ENCODE measurements at places on chromosomes 4 and X.

DNA sequence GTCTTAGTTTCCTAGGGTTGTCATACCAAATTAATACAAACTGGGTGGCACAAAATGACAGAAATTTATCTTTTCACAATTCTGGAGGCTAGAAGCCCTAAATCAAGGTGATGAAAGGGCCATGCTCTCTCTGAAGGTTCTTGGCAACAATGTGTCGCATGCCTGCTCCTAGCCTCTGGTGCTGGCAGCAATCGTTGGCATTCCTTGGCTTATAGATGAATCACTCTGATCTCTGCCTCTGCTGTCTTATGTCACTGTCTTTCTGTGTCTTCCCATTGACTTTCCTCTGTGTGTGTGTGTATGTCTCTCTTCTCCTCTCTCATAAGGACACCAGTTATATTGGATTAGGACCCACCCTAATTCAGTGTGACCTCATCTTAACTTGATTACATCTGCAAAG is 15.9 kb upstream of the INTU start:
- no peak for DNase-seq

DNA sequence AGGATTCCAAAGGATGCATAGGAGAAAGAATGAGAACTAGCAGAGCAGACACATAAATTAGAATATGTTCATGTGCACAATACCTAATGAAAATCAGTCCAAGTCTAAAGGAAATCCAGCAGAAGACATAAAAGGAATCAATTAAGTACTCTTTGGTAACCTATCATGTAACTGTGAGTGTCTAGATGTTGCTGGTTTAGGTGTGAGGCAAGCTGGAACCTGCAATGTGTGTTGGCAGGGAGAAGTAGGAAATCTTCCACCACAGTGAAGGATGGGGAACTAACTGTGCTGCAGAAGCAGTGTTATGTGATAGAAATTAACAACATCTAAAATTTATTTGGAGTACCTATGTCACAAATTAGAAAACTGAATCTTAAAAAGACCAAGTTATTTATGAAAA is 330.8 kb upstream of the DKK2 start:
- no peak for DNase-seq

GRCh38 chr4:2763511-2763967 is 7.4 kb upstream of the TNIP2 start:
- no peak for DNase-seq

GRCh38 chr4:179124957-179125356 is 1682.7 kb upstream of the AGA start:
- DNase-seq, result no peak

DNA sequence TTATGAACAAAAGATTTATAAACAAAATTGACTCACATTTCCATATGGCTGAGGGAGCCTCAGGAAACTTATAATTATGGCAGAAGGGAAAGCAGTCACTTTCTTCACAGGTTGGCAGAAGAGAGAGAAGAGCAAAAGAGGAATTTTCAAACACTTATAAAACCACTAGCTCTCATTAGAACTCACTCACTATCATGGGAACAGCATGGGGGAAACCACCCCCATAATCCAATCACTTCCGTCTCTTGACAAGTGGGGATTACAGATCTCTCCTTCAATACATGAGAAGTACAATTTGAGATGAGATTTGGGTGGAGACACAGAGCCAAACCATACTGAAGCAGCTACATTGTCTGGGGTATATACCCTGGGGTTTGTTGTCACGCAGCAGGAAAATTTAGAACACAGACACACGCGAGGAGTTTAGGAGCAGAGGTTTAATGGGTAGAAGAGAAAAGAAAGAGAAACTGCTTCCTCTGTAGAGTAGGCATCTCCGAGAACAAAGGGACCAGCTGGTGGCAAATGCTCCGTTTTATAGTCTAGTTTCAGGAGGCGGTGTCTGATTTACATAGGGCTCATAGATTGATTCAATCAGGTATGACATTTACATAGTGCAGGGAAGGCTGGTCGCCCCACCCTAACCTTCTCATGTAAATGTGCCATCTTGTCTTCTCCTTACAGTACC is 2277.7 kb upstream of the AGA start:
- DNase-seq, result no peak

GRCh38 chr4:147790412-147790811 is 58.5 kb downstream of the ARHGAP10 start:
- no peak for DNase-seq

GRCh38 chr4:26985873-26986272 is 125.2 kb downstream of the STIM2 start:
- no peak for DNase-seq

DNA sequence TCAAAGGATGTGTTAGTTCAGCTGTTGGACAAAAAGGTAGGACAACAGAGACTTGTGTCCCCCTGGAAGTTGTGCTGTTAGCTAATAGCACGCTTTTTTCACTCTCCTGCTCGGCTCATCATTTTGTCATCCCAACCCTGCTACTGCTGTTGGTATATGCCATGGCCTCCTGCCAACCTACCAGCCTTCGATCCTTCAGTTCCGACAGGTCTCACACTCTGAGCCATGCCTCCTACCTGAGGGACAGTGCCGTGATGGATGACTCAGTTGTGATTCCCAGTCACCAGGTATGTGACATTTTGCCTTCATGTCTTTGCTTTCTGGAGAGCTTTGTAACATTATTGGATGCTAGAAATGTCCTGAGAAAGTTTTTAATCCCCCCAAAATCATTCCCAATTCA is 268.1 kb downstream of the ANK2 start:
- DNase-seq, result no peak

- DNase-seq, result no peak
Measured at GRCh38 chr4:48538358-48538757, 48.3 kb downstream of the ZAR1 start.

All from HuH-7 (cell line).